Muscle of back (tissue), 13 donors: ENCODE measurements at places on chromosomes 3 and 15.

- DNase-seq, result peak; percentile 40
Measured at GRCh38 chr15:90681480-90681879, 35.7 kb upstream of the BLM start.

DNA sequence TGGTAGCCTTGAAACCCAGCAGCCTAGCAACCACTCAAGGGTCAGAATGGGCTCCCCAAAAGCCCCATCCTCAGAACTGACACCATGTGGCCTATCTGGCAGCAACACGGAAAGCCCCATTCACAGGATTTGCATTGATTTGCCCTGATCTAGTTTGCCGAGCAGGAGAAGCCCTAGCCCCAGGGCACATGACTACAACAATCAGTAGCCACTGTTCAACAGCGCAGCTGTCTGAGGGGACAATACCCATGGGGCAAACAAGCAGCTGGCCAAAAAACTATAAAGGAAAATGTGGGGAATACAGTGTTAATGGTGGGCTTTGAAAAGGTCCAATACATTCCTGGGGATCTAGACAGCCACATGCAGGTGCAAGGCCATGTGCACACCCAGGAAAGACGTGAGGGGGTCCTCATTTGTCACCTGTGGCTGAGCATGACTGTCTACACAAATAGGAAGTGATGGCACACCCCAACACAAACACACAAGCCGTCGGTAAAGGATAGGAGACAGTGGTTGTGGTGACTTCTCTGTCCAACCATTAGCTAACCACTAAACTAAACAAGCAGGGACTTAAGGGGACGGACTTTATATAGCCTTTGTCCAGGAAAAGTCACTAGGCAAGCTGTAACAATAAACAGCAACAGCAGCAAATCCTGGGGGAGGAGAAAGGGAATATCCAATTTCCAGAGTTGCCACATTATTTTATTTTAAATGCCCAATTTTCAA is 113.7 kb downstream of the LRIG1 start:
- DNase-seq, result no peak

DNA sequence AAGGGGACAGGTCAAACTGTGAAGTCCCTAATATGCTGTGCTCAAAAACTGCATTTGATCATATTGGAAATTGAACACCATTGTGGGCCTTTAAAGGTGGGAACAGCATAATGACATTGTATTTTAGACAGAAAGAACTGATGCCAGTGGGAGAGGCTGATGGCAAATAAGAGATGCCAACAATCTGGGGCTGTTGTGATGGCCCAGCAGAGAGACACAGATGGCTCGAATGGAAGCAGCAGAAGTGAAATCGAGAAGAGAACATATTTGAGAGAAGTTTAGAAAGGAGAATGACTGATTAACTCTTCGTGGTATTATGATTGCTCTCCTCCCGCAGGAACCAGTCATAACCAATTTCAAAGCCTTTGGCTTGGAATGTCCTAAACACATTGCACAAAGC is 382.9 kb downstream of the MECOM start:
- no peak for DNase-seq

- DNase-seq, result peak; percentile 23
Measured at GRCh38 chr3:56468184-56469106, at the start of gene ERC2. ERC2 (minus strand) TSS chr3:56468467.

DNA sequence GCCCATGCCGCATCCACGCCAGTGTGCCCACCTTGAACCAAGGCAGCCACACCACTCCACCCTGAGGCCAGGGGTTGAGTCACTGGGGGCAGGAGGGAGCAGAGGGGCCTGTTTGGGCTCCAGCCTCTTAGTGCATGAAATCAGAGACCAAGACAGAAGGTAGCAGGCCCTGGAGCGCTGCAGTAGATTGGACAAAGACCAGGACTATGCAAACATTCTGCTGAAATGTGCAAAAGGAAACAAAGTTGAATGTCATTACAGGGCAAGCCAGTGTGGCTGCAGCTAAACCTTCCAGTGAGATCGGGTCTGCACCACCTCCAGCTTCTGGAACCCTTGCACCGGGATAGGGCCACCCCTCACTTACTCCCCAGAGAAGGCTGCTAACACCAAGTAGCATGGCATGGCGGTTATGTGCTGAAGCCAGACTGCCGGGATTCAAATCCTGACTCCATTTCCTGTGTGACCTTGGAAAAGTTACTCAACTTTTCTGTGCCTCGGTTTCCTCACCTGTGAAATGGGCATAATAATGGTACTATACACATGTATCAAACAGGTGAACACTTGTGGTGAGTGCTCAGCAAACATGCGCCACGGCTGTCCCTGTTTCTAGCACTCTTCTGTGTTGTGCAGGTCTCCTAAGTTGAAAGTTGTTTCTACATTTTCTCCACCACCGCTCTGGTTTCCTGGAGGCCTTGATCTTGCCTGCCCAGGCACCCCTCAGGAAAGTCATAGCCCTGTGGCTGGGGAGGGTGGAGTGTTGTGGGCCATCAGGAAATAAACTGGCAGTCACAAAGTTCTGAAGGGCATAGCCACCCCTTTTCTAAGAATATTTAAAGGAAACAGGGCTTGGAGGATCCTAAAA is 25.0 kb upstream of the GP9 start:
- no peak for DNase-seq
